ENCODE measurements at places on chromosomes 4 and X.

- no peak for DNase-seq
These were observed 8.8 kb upstream of the DGAT2L6 start for GRCh38 chrX:70168238-70169188.

GRCh38 chr4:67030636-67031035 lies 514.7 kb downstream of the CENPC start:
- no peak for DNase-seq

GRCh38 chr4:82266345-82266744 lies 107.4 kb downstream of the HNRNPD start:
- DNase-seq = no peak

DNA sequence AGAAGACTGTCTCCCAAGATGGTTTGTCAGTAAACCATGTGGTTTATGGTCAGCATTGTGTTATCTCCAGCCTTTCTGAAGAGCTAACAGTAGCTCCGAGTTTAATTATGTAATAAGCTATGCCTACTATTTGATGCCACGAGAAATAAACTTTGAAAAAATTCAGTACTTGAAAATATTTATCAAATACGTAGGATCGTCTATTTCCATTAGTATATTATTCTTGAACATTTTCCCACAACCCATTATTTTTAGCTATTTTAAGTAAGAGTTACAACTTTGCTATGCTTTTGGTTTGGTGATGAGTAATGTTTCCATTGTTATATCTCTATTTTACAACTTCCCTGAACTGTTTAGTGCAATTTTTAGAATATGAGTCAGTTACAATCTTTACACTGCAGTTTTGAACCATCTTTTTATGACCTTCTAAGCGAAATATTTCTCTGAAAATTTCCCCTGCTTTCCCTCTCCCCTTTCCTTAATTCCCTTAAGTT lies 44.5 kb upstream of the TRIM2 start:
- DNase-seq = no peak

- DNase-seq = no peak
These were observed 68.9 kb downstream of the RAB28 start for GRCh38 chr4:13415068-13415785.

GRCh38 chr4:124464836-124465235 lies 247.7 kb downstream of the ANKRD50 start:
- DNase-seq = no peak

- no peak for DNase-seq
These were observed 102.9 kb upstream of the TNIP3 start for GRCh38 chr4:121266982-121267381.

DNA sequence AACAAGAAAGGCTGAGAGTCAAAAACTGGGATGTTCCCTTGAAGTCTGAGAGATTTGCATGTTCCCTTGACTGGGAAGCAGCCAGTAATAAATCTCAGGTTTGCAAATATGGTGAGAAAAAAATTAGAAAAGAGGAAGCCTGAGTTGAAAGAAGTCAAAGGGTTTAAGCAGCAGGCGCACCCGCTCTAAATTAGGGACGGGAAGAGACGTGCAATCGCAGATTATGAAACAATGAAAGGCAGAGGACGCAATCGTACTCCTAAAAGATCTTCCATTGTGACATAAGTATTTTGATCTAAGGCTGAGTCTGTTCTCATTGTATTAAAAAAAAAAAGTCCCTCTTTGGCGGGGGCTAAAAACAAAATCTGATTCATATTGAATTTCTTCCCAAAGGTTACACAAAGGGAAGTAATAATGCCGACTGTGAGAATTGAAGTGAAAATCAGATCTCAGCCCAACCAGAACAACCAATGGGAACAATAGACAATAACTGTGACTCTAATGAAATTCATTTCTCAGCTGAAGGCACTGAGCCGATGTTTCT lies 28.2 kb downstream of the SAT1 start:
- no peak for DNase-seq

GRCh38 chr4:27861381-27861787 lies 1000.7 kb downstream of the STIM2 start:
- DNase-seq = no peak

- peak; percentile 1 for DNase-seq
These were observed 6.5 kb downstream of the ZNF185 start for GRCh38 chrX:152904151-152905080.

DNA sequence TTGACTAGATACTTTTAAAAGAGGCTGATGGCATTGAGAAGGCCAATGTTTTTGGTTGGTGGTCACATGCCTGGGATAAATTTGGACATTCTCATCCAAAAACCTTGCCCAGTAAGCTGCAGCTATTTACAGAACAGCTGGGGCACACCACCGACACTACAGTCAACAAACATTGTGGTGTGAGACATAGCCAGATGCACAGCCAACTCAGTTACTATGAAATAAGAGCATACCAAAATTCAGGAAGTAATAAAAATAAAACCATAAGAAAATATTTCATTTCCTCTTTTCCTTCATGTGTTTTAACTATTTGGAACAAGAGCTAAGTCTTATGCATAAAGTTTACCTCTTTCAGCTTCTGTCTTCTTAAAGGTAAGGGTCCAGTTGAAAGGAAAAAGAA lies 8.8 kb downstream of the PPM1K start:
- no peak for DNase-seq

DNA sequence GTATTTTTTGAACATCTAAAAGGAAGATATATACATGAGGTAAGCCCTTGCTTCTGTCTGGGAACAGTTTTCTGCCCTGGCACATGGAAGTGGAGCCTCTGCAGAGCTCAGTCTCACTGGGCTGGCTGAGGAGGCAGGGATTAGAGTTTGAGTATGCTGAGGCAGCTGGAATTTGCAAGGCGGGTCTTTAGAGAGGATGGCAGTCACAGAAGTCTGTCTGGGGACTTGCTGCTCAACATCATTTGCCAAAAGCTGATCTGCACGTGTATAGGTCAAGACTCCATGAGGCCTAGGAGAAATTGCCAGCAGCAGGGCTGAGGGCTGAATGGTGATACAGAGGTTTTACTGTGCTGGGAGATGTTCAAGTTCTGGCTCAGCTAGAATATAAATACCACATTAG lies 163.6 kb upstream of the ANK2 start:
- no peak for DNase-seq

DNA sequence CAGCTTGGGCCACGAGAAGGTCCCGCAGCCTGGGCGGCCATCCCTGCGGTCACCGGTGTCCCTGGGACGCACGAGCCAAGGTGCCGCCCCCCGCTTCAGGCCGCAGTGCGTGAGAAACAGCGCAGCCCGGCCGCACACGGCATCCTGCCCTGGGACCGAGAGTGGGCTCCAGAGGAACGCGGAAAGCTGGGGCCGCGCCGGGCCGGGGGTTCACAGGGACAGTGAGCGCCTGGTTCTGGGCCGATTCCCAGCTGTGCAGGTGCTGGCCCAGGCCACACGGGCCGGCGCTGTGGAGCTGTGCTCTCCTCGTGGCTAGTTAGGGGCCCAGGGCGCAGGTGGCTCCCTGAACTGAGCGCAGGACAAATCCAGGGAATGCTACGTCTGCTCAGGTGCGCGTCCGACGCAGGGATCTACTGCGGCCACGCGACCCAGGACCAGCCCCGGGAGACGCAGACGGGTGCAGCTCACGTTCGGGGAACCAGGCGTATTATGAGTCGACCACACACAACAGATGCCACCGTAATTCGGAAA lies 25.8 kb upstream of the GTPBP6 start:
- no peak for DNase-seq

DNA sequence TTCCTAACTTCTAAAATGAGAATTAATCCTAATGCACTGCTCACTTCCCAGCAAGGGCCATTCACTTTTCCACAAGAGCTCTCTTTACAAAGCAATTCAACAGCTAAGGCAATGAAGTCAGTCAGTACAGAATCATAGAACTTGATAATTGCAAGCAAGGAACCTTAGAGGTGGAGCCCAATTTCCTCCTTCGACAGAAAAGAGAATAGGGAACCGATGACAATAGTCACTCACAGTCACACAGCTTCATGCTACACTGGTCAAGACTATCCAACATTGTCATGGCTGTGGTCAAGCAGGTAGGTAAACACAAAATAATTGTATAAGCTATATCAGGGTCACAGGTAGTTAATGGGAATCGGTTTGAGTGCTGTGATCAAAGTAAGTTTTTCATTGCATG lies 90.0 kb downstream of the ELOVL6 start:
- no peak for DNase-seq

GRCh38 chrX:115067812-115068211 lies 50.4 kb upstream of the IL13RA2 start:
- no peak for DNase-seq

- DNase-seq = no peak
These were observed 9.9 kb downstream of the TNIP2 start for GRCh38 chr4:2745981-2746806.

DNA sequence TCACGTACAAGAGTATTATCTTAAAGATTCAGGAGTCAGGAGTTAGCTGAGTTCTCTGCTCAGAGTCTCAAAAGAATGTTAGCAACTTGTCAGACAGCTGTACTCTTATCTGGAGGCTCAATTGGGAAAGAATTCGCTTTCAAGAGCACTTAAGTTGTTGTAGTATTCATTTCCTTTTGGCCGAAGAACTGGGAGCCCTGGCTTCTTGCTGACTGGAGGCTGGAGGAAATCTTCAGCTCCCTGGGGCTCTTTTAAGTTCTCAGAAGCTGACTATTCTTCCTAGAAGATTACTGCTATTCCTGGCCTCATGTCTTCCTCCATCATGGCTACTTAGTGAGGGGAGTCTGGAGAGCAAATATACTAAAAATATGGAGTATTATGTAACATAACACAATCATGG lies 587.2 kb downstream of the EPHA5 start:
- DNase-seq = no peak

GRCh38 chrX:51148848-51149247 lies 183.8 kb upstream of the NUDT10 start:
- no peak for DNase-seq
